Psoas muscle (tissue), 8 donors: ENCODE measurements at places on chromosomes 1 and 21. TPM values are rescaled to one million over a fixed set of nuclear protein-coding genes. Genes with fewer than 3 reads are reported as not detected.

- no peak overlapping the region for H3K4me3 ChIP-seq
- H3K27me3 ChIP-seq, result no peaks in the 10 kb centered on the region
- no peak overlapping the region for H3K27ac ChIP-seq
Observed at GRCh38 chr1:158607296-158607695, 2.2 kb downstream of the OR10Z1 start.

GRCh38 chr21:42302076-42302650 lies 13.0 kb downstream of the TFF3 start:
- DNase-seq, result no peak
- peak overlapping the region; percentile 55 for H3K27ac ChIP-seq
- no peak overlapping the region for H3K4me3 ChIP-seq
- peaks cover 5% of the 10 kb centered on the region for H3K4me1 ChIP-seq

GRCh38 chr1:208209286-208209685 lies 34.9 kb downstream of the PLXNA2 start:
- no peak overlapping the region for H3K4me3 ChIP-seq
- no peak for DNase-seq
- H3K27me3 ChIP-seq, result no peaks in the 10 kb centered on the region
- H3K36me3 ChIP-seq, result no peaks in the 10 kb centered on the region

CYP2J2 gene
- total RNA-seq, result 3.5 TPM

AADACL4 gene
- total RNA-seq, result not detected
